Activated naive CD8-positive, alpha-beta T cell treated with anti-CD3 and anti-CD28 coated beads for 36 hours (primary cell): ENCODE measurements at places on chromosomes 5 and 9. TPM values are rescaled to one million over a fixed set of nuclear protein-coding genes. Genes with fewer than 3 reads are reported as not detected.

The NUTM2G gene
- total RNA-seq = not detected

- DNase-seq = no peak
These were observed 49.5 kb downstream of the TJP2 start for GRCh38 chr9:69223605-69224004.

- DNase-seq = no peak
These were observed 28.4 kb downstream of the ARHGEF37 start for GRCh38 chr5:149609640-149610219.

The MARVELD2 gene
- 0.78 TPM for total RNA-seq

- DNase-seq = no peak
These were observed 313.9 kb downstream of the TLE1 start for GRCh38 chr9:81375187-81376100.

DNA sequence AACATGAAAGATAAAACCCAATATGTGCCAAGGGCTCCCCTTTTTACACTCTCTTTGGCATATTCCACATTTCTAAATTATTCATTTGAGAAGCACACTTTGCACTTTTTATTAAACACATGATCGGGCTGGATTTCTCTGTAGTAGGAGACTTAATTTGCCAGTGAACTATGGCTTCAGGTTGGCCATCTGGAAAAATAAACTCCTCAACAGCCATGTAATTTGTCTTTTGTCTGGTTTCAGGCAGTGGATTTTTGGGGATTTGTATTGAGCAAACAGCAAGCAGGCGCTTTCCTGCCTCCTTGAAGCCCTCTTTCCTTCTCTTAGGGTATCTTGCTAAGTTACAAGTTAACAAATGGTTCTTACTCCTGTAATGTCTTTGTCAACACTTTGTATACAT is 73.0 kb upstream of the DMRTA1 start:
- no peak for DNase-seq

DNA sequence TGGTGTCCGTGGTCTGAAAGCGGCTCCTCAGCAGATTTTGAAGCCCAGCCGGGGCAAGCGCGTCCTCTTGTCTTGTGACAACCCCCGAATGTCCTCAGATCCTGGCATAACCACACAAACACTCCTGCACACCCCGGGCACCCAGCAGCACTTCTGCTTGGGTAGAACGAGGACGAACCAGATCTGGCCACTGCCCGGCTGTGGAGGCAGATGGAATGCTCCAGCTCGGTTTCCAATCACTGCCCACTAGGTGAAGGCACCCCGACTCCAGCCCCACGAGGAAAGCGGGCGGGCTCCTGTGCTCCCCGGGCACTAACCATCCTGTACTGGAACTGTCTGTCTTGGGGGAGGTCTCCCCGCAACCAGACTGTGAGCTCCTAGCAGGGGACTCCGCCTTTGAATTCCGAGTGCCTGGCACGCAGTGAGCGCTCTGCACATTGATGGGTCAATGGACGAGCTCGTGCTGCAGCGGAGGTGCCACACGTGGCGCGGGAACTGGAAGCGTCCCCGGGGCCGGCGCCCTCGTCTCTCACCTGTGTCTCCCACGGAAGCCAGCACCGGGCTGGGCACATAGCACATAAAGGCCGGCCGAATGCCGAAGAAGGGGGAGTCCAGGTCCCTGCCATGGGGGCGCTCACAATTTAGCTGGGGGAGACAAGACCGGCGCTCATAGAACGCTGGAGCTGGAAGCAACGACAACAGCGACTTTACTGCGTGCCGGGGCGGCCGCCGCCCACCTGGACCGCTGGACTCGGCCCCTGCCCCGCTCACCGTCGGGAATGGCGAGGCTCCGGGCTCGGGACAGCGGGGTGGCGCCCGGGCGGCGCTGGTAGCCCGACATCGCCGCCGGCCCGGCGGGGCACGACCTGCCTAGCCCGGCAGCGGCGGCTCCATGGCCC is 608 bp downstream of the ENTR1 start:
- peak; percentile 53 for DNase-seq

The ENHO gene
- total RNA-seq = not detected

DNA sequence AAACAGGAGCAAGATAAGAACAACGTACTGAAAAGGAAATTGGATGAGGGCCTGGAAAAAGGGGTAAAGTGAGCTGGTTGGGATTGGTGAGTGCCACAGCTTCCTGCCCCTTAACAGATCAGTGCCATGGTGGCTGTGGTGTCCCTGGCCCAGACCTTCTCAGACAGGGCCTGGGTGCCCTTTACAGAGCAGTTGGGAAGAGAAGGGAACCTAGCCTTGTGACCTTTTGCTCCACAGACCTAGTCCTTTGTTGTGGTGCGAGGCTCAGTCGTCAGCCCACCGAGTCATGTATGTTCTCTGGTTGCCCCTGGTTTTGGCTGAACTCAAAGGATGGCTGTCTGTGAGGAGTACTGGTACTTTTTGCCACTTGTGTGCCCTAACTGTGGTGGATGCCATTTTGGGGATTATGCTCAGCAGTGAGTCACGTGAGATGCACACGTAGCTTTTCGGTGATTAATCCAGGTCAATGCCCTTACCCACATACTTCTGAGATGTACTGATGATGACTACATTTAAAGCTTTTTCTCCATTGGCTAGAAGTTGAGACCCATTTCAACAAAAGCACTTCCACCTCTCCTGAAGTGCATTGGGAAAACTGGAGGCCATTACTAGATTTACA is 48.4 kb downstream of the EXOSC2 start:
- DNase-seq = peak; percentile 26

GRCh38 chr5:132268769-132269551 is 11.5 kb downstream of the PDLIM4 start:
- no peak for DNase-seq

- DNase-seq = peak; percentile 50
These were observed 1.0 kb upstream of the DAB2IP start for GRCh38 chr9:121650217-121651007.

GRCh38 chr5:125695996-125696655 is 727.1 kb upstream of the GRAMD2B start:
- no peak for DNase-seq

- DNase-seq = no peak
These were observed 55.4 kb upstream of the TBC1D2 start for GRCh38 chr9:98310752-98311392.

DNA sequence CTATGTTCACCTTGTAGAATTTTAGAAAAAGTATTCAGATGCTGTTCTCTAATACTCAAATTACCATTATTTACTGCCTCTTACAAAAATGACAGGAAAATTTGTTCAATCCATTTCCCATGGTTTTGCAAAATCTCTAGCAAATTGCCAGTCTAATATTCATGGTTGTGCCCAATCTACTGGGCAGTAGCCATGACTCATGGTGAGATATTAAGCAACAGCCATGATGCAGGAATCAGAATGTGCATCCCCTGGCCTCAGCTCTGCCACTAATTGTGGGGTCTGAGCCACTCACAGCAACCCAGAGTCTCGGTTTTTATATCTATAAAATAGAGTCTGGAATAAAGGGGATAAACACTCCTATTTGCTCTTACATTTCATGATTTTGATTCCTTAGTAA is 353.6 kb downstream of the DEPDC1B start:
- DNase-seq = no peak
